ENCODE measurements at places on chromosomes 11 and 22.

GRCh38 chr11:18312012-18312411 is 9.9 kb downstream of the HPS5 start:
- DNase-seq = no peak

GRCh38 chr11:1220941-1221721 is 1.7 kb upstream of the MUC5B start:
- peak; percentile 12 for DNase-seq

DNA sequence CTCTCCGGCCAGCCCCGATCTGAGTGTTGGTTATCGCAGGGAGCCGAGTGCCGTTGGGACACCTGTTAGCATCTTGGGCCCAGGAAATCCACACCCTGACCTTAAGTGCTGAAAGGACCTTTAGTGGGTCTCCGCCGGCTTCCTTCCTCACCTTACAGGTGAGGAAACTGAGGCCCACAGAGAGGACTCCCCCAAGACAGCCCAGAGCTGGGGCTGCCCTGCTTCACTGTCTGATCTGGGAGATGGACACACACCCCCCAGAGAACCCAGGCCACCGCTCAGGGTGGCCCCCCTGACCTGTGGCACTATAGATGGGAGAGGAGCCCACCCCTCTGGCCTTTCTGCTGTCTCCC is 73.6 kb downstream of the FBLN1 start:
- no peak for DNase-seq

DNA sequence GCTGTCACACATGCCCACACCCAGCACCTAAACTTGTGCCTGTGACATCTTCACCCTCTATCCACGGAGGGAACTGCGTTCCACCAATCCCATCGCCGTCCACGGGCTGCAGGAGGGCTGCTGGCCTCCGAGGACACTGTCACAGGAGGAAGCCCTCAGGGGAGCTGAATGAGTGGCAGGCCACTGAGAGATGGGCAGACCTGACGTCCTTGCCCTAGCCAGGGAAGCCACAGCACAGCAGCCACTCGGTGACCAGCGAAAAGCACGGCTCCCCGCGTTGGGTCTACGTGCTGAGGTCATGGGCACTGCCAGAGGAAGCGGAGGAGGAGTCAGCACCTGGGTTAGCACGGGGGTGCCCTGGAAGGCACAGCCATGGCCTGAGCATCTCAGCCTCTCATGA is 50.5 kb downstream of the IGSF9B start:
- no peak for DNase-seq

- DNase-seq = no peak
These were observed 6.8 kb upstream of the CAT start for GRCh38 chr11:34431979-34432378.

DNA sequence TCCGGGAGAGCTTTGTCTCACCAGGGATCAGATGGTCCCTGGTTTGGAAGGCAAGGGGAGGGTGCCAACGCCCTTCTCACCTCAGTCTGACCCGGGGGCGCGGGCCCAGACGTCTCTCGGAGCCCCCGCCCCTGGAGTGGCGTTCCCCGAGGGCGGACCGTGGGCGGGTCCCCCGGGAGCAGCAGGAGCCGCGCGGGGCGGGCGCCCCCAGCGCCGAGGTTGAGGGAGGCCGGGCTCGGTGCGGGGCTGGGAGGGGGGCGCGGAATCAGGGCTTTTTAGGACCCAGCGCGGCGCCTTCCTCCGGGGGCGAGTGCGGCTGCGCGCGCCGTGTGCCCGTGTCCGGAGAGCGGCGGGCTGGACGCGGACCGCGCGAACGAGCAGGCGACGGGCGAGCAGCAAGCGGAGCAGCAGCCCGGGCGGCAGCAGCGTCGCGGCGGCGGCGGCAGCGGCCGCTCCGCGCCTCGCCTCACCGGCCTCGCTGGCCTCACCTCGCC is at the start of gene KCNC1:
Gene KCNC1 (plus strand): TSS at position 364 of the 494 bp plus-strand sequence. CDS start 1,222 bp downstream, outside the sequence.
- peak; percentile 49 for DNase-seq

- peak; percentile 35 for DNase-seq
These were observed 389.1 kb downstream of the NXPE2 start for GRCh38 chr11:115067471-115067870.

GRCh38 chr11:73478737-73479347 is 102.6 kb downstream of the RELT start:
- no peak for DNase-seq

DNA sequence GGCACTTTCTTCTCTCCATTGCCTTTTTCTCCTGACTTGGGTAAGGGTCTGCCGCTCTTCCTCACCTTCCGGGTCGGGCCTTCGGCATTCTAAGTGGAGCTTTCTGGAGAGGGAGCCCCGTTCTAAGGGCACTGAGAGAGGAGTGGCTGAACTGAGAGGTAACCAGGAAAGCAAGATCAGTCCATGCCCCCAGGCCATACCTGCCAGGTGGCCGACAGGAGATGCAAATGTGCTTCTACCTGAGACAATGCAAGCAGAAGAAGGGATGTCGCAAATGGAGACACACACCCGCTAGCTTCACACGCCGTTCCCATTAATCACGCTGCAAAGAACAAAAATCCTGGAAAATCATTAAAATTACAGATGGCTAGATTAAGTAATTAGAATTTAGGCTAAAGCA is 156.4 kb upstream of the TBCEL start:
- no peak for DNase-seq

DNA sequence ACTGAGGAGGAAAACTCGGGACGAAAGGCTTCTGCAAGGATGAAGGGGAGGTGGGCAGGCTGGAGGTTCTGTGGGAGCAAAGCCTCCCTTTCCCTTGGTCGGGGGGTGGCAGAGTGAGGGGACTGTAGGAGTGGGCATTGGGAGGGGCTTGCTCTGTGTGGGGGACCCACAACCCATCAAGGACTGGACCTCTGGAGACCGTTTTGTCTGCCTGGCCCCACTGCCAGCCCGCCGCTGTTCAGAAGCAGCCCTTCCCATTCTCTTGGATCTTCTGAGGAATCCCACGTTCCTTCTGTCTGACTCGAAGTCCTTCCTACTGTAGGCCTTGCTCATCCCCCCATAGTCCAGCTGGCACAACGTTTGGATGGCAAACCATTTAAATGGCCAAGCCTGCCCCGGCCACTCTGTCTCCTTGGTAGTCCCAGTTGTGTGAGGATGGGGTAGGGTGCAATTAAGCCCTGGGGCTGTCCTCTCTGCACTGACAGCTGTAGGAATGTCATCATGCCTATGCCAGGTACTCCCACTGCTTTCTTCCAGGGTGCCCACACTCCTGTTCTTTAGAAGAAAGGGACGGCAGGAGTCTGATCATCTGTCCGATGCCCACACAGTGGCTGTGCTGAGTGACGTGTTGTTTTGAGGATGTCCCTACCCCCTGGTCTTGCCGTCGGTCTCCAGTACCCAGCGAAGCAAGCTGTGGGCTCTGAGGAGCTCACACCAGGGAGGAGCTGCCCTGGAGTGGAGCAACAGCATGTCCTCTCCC is 17.0 kb upstream of the NECTIN1 start:
- DNase-seq = no peak

- peak; percentile 51 for DNase-seq
These were observed 13.1 kb upstream of the LYVE1 start for GRCh38 chr11:10581481-10582019.

DNA sequence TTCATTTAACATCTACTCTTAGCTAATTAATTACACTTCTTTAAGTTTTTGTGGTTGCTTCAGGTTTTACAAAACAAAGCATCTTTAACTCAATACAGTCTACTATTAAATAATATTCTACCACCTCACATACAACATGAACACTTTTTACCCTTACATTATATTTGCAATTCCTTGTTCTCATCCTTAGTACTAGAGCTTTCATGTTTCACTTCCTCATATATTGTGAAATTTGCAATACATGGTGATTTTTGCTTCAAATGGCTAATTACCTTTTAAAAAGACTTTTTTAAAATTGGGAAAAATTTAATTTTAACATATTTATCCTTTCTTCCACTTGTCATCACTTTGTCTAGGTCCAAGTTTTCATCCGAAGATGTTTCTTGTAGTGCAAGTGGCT is 37.5 kb downstream of the RSF1 start:
- DNase-seq = no peak

- no peak for DNase-seq
These were observed 45.0 kb downstream of the BBOX1 start for GRCh38 chr11:27085605-27086004.

DNA sequence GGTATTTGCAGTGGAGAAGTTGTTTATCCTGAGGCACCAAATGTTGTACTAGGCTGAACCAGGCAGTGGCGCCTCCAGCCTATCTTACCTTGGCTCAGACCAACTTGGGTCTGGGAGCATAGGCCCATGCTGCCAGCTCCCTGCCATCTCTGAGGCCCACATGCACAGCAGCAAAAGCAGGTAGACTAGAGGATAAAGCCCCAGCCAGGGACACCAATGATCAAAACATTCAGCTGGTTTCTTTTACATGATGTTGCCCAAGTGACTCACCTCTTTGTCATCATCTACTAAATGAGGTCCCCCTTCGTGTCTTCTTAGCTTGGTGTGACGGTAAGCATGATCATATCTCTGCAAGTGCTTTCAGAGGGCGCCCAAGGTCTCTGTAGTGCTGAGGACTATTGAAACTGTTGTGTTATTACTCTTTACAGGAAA is 112.1 kb upstream of the DRD2 start:
- no peak for DNase-seq

DNA sequence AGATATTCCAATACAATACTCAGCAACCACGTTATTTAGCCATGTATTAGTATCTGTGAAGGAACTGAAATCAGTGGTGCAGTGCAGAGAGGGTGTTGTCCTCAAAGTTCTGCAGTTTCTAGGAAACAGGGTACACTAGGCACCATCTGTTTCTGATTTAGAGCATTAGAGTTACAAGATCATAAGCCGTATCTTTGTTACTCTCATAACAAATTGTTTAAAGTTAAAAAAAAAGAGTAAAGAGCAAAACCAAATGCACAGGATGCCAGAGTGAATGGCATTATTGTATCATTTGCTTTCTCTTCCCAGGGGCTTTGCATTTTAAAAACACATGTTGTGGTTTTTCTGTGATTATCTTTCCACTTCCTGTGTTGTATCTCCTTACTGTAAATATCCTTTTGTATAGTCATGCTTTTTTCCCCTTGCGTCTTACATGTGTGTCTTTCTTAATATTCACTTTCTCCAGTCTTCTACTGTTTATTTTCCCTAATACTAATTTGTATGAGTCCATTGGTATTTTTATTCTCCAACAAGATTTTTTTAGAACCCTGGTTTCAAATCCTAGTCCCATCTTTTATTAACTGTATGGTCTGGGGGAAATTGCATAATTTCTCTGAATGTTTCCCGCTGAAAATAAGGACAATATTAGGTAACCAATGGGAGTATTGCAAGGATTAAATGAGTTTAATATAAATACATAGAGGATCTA is 15.2 kb upstream of the NUP160 start:
- DNase-seq = peak; percentile 30

- no peak for DNase-seq
These were observed 16.4 kb upstream of the PLET1 start for GRCh38 chr11:112277029-112277428.

GRCh38 chr11:12180257-12181205 is 70.1 kb downstream of the MICAL2 start:
- no peak for DNase-seq

GRCh38 chr11:75147875-75148263 is 3.0 kb upstream of the SLCO2B1 start:
- no peak for DNase-seq

- DNase-seq = no peak
These were observed 3.0 kb upstream of the CEND1 start for GRCh38 chr11:792873-793272.

DNA sequence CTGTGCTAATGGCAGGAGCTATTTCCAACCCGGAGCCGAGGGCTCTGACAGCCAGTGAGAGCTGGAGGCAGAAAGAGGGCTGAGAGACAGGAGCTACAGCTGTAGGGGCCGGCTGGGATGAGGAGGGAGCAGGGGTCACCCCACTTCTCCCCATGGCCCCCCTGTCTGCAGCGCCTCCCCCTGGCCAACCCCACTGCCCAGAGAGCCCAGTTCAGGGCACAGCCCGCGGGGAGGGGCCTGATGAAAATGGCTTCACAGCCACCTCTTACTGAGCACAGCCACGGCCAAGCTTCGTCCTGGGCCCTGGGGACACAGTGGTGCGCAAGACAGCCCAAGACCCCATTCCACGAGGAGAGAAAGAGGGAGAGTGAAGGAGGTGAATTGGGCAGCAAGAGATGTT is 27.9 kb downstream of the RPL3 start:
- no peak for DNase-seq

DNA sequence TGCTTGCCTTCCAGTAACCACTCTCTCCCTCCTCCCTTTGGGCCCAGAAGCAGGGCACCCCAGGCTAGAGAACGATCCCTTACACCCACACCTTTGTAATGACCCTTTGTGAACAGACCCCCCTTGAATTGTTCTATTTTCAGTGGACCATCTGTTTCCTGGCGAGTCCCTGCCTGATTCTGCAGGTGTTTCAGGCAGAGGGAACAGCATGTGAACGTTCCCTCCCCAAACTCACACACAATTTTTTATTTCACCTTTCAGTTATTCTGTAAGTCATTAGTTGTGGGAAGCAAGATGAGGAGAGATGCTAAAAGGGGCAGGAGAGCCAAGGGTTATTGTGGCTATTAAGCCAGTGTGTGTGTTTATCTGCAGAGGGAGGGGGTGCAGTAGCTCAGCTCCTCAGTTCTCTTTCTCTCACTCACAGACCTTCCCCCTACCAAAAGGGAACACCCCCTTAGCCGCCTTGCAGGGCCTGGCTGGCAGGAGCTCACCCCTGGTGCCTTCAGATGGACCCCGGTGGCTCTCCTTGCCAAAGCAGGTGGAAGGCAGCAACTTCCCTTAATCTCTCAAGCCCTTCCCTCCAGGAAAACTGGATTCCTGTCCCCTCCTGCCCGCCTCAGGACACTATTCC is 64.8 kb upstream of the SPON1 start:
- DNase-seq = no peak

DNA sequence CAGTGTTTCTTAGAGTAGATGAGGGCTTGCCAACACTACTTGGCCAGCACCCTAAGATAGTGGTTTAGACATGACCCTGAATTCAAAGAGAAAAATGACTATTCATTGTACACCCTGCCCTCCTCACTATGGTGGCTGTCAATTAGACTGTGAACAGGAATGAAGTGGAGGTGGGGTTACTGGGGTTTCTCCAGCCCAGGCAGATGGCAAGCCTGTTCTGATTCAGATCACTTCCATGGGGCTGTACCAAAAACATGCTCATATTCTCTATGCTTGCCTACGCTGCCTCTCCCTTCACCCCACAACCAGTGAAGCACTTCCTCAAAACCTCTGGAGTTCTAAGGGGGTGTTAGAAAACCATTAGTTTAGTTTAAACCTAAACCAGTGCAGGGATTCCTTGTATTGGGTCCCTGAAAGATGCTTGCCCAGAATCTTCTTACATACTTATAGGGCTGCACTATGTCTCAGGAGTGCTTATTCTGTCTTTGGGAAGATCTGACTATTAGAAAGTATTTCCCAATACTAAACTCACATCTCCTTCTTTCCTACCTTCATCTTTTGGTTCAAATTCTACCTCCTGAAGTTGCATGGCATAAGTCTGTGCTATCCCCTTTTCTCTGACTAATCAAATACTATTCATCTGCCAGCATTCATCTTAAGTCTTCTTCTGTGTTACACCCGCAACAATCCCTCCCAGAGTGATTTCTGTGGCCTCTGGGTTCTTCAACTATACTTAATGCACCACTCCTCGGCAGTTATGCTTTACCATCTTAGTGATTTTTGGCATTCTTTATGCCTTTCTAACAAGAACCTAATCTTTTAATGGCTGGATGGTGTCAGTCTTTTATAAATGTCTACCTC is 71.8 kb downstream of the ATG16L2 start:
- DNase-seq = no peak

Measured in femur (tissue), 1 donor.